ENCODE measurements at places on chromosomes 1 and 21.
A peak's percentile ranks its signal among the peaks of the same experiment; 100 is the strongest.

GRCh38 chr1:200491103-200491502 lies 81.3 kb upstream of the ZNF281 start:
- DNase-seq, result no peak

GRCh38 chr1:203364094-203364801 lies 13.3 kb upstream of the FMOD start:
- peak; percentile 70 for DNase-seq

DNA sequence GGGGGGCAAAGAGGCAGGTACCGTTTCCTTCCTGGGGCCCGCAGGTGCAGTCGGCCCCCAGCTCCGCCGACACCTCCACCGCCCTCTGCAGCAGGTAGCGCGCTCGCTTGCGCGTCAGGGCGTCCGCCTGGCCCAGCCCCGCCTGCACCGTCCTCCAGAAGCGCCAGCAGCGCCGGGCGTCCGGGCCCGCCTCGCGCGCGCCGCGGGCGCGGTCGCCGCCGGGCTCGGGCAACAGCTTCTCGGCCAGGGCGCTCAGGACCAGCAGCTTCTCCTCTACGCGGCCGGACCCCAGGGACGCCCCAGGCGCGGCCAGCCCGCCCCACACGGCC lies 863 bp downstream of the TARBP1 start:
- no peak for DNase-seq

- peak; percentile 68 for DNase-seq
These were observed 481.4 kb downstream of the SETD4 start for GRCh38 chr21:35578831-35579471.

DNA sequence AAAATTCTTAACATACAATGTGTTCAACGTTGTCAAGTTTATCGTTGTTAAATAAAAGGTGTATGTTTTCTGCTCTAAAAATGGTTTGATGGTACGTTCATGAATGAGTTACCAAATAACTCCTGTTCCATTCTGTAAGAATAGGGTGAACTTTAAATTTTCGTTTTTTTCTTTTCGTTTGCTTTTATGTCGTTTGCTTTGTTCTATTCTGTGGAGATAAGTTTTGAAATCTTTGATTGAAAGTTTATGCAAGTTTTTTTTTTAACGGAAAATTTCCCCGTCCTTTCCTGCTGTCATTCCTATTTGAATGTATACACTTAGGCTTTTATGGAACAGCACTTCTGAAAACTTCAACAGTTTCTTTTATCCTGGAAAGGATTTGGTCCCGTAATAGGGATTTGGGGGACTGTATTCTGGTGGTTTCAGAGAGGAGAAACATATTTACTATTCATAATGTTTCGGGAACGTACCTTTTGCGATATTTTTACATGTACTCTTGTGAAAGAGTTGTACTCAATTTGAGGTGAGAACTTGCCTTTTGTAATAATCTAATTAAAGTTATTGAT lies 1.7 kb downstream of the DR1 start:
- DNase-seq, result no peak

DNA sequence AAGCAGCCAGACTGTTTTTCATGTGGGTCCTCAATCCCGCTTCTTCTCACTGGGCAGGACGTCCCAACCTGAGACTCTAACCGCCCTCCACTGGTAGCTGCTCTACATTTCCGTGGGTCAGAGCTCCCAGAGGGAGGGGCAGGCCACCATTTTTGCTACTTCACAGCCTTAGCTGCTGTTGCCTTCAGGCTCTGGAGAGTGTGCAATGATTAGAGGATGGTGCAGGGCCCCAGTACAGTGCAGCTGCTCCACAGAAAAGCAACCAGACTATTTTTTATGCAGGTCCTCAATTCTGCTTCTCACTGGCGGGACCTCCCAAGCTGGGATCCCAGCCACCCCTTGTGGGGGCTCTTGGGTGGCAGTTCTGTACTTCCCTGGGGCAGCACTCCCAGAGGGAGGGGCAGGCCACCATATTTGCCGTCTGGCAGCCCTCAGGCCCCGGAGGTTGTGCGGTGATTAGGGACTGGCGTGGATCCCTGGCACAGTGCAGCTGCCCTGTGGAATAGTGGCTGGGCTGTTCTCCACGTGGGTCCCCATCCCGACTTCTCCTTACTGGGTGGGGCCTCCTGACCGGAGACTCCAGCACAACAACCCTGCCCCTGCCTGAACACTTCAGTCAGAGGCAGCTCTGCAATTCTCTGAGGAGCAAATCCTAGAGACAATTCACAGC lies 647.6 kb upstream of the PKN2 start:
- no peak for DNase-seq

DNA sequence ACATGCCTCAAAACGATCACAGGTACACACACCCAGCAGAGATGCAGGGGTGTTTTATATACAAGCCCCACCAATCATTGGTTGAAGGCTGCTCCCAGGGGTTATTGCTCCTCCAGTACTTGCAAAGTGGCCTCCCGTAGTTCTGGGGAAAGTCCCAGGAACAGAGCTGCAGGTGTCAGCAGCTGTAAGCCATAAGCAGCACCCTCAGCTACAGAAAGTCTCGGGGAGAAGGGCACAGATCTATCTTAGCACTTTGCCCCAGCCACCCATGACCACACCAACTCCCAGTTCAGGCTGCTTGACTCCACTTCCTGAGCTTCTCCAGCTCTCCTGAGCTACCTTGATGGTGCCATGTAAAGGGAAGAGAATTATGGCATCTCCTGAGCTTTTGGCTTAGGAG lies 222.7 kb upstream of the GJB5 start:
- no peak for DNase-seq

DNA sequence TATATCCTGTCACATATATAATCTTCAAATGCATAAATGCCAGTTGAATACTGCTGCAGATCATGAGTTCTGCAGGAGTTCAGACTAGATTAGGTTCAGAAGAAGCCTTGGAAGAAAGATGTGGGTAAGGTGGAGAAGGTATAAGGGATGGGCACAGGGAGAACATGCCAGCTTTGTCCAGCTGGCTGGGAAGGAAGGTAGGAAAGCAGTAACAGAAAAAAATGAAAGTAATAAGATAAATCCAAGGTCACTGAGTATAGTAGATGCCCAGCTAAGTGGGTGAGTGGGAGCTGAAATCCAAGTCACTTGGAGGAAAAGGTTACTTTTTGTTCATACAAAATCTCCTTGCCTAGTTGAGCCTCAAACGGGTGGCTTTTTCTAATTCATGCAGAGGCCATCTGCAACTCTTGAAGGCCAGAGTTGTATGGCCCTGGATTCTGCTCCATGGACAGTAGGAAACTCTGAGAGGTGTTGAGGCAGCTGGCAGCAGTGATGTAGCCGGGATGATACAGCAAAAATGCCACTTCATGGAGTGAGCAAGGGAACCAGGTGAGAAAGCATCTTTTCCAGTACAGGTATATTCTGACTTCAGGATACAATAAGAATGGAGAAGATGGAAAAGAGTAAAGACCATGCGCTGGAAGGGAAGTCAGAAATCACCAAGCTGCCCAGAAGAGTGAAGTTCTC lies 3.4 kb downstream of the RCSD1 start:
- DNase-seq, result no peak

DNA sequence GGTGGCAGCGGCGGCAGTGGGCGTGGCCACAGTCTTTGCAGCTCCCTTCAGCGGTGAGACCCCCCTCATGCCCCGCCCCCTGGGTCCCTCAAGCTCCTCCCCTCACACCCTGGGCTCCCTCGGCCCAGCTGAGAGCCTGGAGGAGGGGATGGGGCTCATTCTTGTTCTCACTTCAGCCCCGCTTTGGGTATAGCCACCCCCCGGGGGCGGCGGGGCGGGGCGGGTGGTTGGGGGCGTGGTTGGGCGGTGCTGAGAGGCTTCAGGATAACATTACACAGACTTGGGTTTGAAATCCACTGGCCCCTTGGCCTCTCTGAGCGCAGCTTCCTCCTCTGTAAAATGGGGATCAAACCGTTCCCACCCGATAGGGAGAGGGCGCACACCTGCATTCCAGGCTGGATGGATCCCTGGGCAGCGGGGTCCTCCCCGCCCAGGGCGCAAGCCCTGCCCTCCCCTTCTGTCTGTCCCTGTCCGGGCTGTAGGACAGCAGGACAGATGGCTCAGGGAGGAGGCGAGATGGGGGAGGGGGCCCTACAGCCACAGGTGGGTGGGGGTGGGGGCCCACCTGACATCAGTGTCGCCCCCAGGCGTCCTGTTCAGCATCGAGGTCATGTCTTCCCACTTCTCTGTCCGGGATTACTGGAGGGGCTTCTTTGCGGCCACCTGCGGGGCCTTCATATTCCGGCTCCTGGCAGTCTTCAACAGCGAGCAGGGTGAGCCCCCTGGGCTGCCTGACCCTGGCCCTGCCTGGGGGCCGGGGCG lies 5.1 kb downstream of the CLCNKA start:
- no peak for DNase-seq

GRCh38 chr1:30305519-30305918 lies 417.9 kb downstream of the MATN1 start:
- DNase-seq, result no peak

DNA sequence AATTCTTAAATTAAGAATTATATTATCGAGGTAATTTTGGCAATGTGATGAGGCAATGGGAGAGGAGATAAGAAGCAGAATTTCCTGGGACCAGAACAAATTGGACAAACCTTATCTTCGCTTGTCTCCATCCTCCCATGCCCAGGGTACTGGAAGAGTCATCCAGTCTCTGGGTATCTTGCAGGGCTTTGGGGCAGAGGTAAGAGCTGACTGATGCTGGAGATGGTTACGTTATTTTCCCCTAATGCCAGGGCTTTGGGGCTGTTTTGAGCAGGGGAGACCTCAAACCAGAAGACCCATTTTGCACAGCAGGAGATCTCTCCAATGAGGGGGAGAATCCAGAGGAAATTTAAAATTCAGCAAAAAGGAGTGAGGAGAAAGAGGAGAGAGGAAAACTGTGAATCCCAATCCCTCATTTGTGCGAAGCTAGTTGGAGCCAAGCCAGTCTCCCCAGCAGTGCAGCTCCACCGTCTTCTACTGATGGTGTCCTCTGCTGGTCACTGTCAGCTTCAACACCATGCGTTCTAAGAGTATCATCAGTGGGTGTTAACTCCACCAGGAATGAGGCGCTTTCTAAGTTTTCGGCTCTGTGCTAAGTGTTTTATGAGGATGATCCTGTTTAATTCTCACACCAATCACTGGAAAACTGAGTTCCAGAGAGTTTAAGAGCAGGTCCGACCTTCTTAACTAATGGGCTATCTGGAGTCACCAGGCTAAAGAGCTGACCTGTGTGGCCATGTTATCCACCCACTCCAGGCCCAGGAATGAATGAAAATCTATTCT lies 86.8 kb upstream of the CD34 start:
- peak; percentile 65 for DNase-seq

DNA sequence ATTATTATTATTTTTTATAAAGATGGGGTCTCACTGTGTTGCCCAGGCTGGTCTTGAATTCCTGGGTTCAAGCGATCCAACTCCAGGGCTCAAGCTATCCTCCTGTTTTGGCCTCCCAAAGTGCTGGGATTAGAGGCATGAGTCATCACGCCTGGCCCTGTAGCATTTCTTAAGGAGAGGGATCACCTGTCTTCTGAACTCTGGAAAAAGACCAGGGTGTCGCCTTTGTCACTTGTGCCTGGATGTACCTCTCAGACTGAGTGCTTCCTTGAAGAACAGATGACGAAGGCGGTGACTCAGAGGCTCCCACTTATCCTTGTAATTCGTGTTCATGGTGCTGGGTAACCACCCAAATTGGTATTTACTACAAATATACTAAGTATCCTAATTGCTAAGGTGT lies 2.4 kb upstream of the CGN start:
- no peak for DNase-seq

DNA sequence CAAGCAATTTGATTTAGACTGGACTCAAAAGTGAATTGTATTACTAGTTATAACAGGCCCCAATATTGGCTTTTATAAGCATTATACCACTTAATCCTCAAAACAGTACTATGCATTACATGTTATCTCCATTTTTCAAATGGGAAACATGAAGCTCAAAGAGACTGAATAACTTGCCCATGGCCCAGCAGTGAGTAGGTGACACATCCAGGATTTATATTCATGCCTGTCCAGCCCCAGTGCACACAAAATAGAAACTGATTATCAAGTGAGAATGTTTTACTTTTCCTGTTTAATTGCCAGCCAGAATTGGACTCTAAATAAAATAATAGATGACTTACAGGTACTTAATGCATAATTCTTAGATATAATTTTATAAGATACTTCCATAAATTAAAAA lies 82.9 kb downstream of the NIBAN1 start:
- DNase-seq, result no peak

GRCh38 chr1:27968692-27969091 lies 8.9 kb downstream of the XKR8 start:
- DNase-seq, result peak; percentile 90

DNA sequence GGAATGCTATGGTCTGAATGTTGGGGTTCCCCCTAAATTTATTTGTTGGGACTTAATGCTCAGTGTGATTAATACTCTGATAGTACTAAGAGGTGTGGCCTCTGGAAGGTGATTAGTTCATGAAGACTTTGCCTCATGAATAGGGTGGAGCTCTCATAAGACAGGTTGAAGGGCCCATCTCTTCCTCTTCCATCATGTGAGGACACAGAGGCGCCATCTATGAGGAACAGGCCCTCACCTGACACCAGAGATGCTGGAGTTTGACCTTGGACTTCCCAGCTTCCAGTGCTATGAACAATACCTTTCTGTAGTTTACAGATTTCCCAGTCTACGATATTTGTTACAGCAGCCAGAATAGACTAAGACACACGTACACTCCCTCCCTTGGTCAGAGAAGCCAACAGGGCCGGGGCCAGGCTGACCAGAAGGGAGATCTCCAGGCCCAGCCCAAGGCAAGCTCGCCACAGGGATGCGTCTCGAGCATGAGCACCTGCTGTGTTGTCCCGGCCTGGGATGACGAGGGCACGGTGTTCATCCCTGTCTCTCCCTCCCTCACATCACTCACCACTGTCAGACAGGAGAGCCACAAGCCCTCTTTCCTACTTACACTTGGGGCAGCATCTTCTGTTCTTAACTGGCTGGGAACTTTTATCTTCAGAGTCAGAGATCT lies 4.7 kb upstream of the ABCG1 start:
- no peak for DNase-seq

DNA sequence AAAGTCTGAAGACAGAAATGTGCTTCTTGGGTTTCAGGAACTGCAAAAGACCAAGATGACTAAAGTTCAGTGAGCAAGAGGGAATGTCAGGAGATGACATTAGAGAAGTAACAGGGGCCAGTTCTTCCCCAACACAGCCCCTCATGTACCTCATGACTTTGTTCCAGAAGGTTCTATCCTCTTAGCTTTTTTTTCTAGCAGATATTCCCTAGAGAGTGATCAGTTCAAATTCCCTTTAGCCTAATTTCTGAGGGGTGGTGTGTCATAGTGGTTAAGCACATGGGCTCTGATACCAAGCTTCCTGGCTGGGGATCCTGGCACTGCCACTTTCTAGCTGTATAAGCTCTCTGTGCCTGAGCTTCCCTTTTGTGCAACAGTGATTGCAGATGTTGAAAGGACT lies 108.0 kb downstream of the LBR start:
- peak; percentile 22 for DNase-seq

DNA sequence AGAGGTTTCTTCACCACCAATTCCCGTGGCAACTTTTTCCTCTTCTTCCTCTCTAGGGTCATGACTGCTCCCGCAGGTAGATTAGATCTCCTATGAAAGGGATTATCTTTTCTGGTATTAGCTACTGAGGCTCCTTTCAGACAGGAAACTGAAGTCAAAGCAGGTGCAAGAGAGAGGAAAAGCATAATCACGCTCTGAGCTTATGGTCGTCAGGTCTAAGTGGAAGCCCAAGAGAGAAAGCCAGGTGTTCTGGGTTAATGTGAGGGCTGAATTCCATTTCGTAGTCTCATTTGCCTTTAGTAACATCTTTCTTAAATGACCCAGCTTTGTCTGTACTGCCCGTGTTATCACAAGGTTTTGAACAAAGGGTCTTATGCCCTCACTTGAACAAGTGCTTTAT lies 8.3 kb upstream of the MAP3K21 start:
- DNase-seq, result no peak

Measured in amniotic epithelial cell (primary cell).